ENCODE measurements at places on chromosomes 7 and 10.

DNA sequence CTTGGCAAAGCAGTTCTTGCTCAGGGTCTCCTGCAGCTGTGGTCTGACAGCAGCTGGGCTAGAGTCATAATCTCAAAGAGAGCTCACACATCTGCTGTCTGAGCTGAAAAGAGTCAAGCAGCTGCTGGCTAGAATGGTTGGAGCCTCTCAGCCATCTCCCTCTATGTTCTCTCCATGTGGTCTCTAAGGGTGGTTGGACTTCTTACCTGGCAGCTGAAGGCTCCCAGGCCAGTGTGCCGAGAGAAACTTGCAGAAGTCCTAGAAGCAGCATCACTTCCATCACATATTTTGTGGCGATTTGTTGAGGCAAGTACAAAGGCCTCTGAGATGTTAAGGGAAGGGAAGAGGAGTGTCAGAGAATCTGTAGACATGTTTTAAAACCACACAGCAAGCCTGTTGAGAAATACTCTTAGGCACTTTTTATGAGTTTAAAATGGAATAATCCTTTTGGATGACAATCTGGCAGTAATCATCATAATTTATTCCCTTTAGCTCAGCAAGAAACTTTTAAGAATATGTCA, 93.2 kb downstream of the REEP3 start:
- DNase-seq: no peak

DNA sequence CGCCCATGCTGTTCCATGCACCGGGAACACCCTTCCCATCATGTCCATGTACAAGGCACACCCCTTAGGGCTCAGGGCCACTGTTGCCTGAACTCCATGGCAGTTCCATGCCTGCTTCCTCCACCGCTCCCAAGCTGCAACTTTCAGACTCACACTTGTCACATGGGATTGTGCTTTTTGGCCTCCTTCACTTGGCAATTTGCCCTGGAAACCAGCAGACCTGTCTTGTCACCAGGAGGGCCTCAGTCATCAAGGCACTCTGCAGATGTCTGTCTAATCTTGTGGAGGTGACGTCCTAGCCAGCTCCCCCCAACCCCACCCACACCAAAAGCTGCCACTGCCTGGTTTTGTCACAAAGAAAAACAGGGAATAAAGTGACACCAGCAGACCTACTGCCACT, 47.5 kb downstream of the CARD11 start:
- DNase-seq: no peak

GRCh38 chr10:79445977-79446757, 743 bp upstream of the ZCCHC24 start:
- DNase-seq: no peak

- no peak for DNase-seq
These were observed 80.0 kb upstream of the NPVF start for GRCh38 chr7:25308246-25308645.

All from activated T-helper 2 cell treated with anti-CD3 and anti-CD28 coated beads, Interferon-gamma antibody, Interleukin-2, Interleukin-4, amounts not matched to agents 10 μg/mL and 5 μg/mL and 100 μg/mL, durations not matched to agents 14 hours and 24 hours and 36 hours (primary cell).